Heart right ventricle (tissue), 16 donors: ENCODE measurements at places on chromosomes 4 and X. TPM values are rescaled to one million over a fixed set of nuclear protein-coding genes. Genes with fewer than 3 reads are reported as not detected.

DNA sequence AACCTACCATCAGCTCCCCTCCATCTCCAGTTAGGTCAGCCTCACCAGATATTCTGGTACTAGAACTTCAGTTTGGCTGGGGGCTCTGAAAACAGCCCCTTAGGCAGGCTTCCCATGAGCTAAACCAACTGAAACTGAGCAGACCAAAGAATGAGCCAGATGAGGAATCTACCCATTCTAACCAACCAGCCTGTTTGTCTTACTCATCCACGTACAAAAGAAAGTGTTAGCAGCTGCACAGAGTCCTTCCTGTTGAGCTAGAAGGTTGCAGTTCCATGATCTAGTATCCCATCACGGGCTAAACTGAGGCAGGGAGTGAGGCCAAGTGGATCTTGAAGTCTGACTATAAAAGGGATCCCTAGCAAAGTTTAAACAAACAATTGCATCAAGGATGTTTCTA, 17.5 kb downstream of the MAGEA9B start:
- no peak for DNase-seq

DNA sequence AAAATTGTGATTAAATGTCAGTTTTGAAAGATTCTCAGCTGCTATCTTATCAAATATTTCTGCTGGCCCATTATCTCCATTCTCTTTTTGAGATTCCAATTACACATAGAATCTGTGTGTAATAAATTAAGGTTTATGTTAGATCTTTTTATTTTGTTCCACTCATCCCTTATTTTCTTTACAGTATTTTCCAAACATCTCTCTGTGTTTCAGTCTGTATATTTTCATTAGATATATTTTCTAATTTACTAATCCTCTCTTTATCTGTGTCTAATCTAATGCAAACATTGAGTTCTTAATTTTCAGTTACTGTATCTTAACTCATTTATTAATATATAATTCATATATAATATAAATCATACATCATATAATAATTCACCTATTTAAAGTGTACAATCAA, 268.7 kb downstream of the DCHS2 start:
- no peak for DNase-seq

The TRPC3 gene
- 0.20 TPM for total RNA-seq

The STBD1 gene
- 20.5 TPM for total RNA-seq

The NPY2R gene
- total RNA-seq, result not detected
